Hematopoietic multipotent progenitor cell treated with erythropoietin and hydrocortisone succinate and interleukin-3 and kit ligand, for 4 days (in vitro differentiated cells): ENCODE measurements at places on chromosomes 11 and 22.

DNA sequence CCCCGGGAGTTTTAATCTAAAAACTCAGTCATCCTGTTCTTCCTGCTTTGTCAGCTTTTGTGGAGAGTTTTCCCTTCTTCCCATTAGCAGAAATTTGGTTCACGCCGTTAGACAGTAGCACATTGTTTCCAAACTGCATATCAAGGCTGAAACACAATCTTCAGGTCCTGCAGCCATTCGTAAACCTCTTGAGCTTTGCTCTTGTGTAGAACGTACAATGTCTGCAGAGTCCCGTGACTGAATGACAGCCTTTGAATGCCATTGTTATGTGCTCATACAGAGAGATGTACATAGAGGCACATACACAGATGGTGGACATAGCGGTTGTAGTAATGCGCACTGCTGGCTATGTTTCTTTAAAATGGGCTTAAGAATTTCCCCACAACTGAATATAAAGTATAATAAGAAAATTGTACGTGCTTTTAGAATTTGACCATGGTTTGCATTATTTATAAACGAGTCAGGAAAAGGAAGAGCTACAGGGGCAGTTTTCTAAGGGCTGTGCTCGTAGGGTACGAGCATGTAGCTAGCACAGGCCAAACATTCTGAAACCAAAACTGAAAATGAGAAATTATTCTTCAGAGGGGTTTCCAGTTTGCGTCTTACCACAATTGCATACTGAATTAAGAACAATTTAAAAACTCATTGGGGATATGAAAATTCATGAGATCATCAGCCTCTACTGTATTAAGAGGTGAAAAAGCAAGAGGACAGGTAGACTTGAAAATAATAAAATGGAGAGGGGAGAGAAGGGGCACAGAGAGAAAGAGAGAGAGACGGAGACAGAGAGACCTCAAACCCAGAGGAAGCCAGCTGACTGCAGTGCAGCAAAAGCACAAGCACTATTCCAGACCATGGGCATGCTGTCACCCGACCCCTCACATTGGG lies 310.1 kb downstream of the CADM1 start:
- DNase-seq, result no peak

DNA sequence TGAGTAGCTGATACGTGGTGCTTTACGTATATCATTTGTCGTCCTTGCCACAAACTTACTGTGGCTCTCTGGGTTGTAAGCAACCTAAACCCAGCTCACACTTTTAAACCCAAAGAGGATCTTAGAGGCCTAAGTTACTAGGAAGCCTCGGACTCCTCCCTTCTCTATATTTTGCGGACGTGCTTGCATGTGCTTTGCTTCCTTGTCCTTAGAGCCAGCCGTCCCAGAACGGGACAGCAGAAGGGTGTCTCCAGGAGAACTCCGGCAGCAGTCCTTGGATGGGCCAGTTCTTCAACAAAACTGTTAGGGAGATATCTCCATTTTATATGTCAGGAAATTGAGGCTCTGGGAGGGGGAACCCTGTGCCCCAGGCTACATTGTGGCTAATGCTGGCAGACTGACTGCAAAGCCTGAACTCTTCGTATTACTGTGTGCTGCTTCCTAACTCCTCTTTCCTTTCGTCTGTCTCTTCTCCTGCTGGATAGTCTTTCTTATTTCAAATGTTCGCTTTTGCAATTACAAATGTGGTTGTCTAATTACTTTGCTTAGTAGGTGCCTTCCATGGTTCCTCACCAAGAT lies 33.8 kb downstream of the TNRC6B start:
- no peak for DNase-seq

DNA sequence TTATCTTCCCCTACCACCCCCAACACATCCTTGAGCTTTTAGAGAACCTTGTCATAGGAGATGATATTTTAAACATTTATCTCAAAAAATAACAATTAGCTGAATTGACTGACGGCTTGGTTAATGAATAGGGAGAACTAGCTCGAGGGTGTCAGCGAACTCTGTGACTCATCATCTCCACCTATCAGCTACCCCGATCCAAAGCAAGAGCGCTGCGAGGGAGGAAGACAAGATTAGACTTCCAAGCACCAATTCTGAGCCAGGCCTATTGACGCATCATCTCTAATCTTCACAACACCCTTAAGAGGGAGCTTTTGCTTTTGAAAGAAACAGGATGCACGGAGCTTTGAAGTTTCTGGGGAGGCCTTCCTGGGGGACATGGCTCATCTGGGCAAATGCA lies 51.0 kb upstream of the GALNT18 start:
- DNase-seq, result peak; percentile 6

- peak; percentile 35 for DNase-seq
Observed at GRCh38 chr11:111541254-111542061, 938 bp downstream of the LAYN start.

DNA sequence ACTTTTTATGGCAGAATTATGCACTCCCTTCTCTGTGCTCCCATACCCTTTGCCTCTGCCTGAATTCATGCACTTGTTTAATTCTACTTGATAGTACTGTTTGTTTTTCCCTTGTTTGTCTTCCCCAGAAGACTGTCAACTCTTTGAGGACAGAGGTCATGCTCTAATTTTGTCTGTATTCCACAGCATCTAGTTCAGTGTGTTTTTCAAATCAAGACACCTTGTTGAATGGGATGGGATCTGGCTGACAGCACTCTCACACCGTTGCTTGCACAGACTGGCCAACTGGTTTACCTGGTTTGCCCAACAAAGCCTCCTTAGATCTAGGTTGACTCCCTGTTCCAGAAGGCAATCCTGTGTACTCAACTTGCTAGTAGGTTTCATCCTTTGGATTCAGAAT lies 121.2 kb upstream of the TIMP3 start:
- DNase-seq, result no peak

DNA sequence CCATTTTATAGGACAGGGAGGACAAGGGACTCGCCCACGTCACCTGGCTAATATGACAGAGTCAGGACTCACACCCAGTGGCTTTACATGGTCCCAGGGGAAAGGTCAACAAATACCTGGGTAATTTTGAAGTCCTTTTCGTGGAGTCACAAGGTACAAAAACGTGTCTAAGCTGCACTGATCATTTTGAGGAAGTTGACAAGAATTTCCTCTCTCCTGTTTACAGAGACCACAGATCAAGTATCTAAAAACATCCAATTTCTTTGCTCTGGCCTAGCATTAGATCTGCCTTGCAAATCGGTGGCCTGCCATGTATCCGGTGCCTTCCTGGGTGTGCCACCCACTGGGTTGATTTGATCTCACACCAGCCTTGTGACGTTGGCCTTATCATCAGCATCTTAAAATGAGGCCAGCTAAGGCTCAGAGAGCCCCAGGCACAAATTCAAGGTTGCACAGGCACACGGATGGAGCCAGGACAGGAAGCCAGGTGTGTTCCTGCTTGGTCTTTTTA lies 17.6 kb downstream of the GDPD5 start:
- DNase-seq, result peak; percentile 84

- DNase-seq, result no peak
Observed at GRCh38 chr11:9895006-9895405, 231.1 kb downstream of the SWAP70 start.

DNA sequence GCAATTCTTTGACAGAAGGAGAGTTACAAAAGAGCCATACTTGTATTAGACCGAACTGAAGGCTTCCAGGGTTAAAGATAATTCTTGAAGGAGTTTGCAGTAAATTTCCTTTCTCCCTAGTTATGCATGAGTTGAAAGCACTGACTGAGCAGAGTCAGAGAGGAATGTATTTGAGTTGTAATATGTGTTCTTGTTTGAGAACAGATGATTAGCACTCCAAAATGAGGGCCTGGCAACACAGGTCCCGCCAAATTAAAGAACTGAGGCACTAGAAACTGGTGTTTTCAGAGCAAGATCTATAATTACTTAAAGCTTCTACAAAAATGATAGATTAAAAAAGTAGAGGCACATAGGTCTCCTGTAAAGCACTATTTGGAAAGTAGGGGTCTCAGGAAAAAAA lies 970.4 kb downstream of the OPCML start:
- no peak for DNase-seq

DNA sequence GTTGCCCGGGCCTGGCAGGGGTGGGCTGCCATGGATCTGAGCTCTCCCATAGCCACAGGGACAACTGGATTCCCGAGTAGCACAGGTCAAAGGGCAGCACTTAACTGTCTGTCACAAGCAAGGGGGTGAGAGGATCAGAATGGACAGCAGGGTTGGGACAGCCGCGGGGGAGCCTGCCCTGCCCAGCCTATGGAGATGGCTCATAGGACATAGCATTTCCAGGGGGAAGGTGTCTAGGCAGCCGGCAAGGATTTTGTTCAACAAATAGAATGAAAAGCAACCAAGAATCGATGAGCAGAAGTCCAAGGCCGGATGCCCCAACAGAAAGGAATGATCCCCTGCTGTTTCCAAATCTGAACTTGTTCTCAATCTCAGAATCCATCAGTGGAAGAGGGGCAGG lies 92.9 kb downstream of the RPS6KA4 start:
- DNase-seq, result no peak

GRCh38 chr22:34743110-34743751 lies 322.7 kb upstream of the ISX start:
- DNase-seq, result no peak

- no peak for DNase-seq
Observed at GRCh38 chr11:132064987-132065620, 694.7 kb downstream of the NTM start.

DNA sequence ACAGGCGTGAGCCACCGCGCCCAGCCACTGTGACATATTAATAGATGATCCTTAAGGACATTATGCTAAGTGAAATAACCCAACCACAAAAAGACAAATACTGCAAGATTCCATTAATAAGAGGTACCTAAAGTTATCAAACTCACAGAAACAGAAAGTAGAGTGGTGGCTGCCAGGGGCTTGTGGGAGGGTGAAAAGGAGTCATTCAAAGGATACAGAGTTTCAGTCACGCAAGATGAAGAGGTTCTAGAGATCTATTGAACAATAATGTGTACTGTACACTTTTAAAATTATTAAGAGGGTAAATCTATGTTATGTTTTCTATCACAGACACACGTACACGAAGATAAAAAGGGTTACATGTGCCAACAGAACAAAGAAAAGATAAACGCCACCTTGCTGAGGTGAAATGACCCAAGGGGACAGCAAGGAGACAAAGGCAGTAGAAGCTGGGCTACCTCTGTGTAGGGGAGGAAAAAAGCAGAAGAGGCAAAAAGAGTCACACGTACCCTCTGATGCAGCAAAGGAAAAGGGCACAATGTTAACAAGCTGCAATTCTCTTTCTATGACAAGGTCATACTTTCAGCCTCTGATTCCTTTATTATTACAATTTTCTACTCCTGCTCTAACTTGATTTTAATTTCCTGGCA lies 65.3 kb downstream of the AMBRA1 start:
- DNase-seq, result no peak

GRCh38 chr11:1854949-1855885 lies 2.3 kb downstream of the LSP1 start:
- DNase-seq, result no peak

DNA sequence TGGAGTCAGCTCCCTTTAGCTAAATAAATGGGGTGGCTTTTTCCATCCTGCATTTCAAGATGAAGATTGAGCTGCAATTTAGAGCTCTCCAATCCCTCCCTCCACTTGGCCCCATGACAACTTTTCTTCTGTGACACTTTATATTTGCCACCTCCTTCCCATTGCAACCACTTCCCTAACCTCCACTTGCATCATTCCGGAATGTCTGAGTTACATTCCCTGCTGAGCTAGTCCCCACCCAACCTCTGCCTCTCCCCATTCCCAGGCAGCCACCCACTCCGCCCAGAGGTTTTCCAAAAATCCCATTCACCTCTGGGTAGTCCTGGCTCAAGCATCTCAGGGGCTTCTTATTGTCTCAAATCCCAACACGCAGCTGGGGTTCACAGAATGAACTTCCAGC lies 24.7 kb downstream of the PC start:
- DNase-seq, result no peak

GRCh38 chr11:61816736-61817455 lies at the start of gene FADS1:
TSS of gene FADS1 (minus strand) at chr11:61817003. CDS start at chr11:61816929, 74 bp downstream.
- DNase-seq, result peak; percentile 99
